ENCODE measurements at places on chromosomes 2 and 18. TPM values are rescaled to one million over a fixed set of nuclear protein-coding genes. Genes with fewer than 3 reads are reported as not detected.

The ACTG2 gene
- 10.5 TPM for total RNA-seq

DNA sequence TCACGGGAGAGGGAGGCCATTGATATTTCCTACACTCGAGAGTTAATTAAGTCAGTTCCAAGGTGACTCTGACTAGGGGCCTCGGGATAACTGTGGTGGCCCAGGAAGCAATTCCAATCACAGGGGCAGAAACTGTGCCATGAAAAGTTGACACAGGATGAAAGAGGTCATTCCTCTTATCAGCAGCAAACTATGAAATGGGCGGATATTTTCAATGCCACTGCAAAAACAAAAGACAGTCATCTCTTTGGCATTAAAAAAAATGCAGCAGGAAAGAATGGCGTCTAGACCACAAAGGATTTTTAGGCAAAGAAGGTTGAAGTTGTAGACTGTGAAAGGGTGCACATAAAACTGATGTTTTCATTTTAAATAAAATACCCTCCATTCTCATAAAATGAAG lies 50.0 kb downstream of the TGIF1 start:
- DNase-seq: no peak

- peak; percentile 90 for DNase-seq
Observed at GRCh38 chr2:201618744-201619662, 24.3 kb downstream of the TMEM237 start.

DNA sequence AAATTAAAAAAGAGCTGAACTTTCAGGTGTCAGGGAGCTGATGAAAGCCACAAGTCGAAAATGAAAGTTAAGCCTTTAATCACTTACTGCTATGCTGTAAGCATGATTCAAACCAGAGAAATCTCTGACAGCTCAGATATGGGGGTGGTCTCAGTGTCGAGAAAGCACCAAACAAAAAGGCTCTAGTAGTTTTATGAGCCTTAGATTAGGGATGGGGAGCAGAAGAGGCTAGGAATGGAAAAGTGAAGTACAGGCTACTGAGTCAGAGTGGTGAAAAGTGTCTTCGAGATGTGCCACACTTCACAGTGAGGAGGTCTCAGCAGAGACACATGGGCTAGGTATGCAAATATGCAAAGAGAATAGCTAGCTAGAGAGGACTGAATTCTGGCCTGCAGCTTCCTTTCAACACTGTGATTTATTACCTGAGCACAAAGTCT lies 482.2 kb downstream of the SPAG16 start:
- DNase-seq: no peak

- DNase-seq: no peak
Observed at GRCh38 chr2:162196638-162197037, 44.6 kb upstream of the GCG start.

The SCN1A gene
- not detected for total RNA-seq

- DNase-seq: no peak
Observed at GRCh38 chr2:171386627-171387026, 47.2 kb downstream of the METTL8 start.

- DNase-seq: no peak
Observed at GRCh38 chr2:35356332-35356731, 999.2 kb upstream of the CRIM1 start.
